Kidney (tissue), 22 donors: ENCODE measurements at places on chromosomes 13 and 19. TPM values are rescaled to one million over a fixed set of nuclear protein-coding genes. Genes with fewer than 3 reads are reported as not detected.

DNA sequence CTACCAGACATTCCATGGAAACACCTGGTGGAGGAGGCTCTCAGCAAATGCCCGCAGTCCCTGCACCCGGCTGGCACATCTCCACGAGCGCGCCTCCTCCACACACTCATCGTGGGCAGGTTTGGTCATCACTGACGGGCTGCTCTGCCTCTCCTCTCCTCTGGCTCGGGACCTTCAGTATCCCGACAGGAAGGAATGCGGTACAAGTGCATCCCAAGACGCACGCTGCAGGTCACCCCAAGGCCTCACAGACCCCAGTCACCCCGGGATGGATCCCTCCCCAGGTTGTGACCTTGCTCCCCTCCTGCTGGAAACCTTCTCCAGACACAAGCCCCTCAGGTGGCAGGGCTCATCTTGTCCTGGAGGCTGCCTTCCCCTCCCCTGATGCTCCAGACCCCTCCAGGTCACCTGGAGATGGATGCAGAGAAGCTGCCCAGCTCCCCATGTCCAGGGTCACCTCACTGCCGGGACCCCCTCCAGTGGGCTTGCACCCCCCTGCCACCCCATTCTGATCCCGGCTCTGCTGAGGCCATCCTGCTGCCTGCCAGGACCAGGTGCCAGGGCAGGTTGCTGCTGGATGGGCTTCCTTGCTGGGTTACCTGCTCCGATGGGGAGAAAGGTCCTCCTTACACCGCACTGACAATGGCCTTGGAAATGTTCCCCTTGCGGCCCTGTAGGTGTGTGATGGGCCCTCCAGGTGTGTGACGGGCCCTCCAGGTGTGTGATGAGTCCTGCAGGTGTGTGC is 29.9 kb downstream of the C13orf46 start:
- no peak for DNase-seq

CLEC4G gene
- 0.72 TPM for total RNA-seq

DNA sequence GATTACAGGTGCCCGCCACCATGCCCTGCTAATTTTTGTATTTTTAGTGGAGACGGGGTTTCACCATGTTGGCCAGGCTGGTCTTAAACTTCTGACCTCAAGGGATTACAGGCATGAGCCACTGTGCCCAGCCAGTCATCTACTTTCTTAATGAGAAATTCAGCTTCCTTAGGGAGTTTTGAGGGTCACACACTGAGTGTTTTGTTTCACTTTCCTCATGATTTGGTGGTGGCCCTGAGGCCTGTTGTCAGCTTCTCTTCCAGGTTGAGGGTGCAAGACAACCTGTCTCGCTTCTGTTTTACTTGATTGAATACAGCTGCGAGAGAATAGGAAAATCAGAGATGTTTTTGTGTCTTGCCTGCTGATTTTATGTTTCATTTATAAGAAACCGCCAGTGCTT is 9.9 kb downstream of the FRY start:
- DNase-seq, result no peak

- no peak for DNase-seq
Measured at GRCh38 chr13:32720026-32720425, 133.8 kb downstream of the PDS5B start.

DNA sequence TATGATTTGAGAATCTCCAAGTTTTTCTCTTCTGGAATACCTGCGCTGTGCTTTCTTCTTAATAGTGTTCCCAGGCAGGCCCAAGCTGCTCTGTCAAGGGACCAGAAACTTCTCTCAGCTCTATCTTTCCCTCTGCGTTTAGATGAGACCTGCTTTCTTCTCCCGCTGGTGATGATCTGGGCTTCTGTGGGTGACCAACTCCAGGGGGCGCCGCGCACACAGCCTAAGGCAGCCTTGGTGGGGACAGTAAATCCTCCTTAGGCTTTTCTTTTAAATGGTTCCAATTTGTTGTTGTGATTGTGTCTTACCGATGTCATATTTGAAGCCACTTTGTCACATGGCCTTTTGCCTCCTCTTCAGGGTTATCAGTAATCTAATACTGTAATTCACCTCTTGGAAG is 439.4 kb upstream of the KLF12 start:
- no peak for DNase-seq

OR7A10 gene
- total RNA-seq, result not detected

TEX26 gene
- total RNA-seq, result not detected
